HFF-Myc (cell line): ENCODE measurements at places on chromosomes 11 and 22.

DNA sequence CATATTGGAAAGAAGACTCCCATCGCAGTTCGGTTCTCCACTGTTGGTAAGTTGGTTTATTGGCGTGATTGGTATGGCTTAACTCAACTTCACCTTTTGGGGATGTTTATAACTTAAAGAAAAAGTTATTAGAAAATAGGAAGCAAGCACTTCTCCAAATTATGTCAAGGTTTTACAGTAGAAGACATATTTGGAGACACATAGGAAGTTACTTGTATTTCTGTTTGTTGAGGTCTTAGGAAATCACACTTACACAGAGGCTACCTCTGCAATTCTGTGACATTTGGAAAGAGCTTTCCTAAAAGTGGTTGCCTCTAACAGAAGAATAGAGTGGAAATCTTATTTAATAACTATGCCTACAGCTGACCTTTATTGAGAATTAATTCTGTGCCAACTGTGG lies 12.3 kb downstream of the CAT start:
- DNase-seq: no peak

DNA sequence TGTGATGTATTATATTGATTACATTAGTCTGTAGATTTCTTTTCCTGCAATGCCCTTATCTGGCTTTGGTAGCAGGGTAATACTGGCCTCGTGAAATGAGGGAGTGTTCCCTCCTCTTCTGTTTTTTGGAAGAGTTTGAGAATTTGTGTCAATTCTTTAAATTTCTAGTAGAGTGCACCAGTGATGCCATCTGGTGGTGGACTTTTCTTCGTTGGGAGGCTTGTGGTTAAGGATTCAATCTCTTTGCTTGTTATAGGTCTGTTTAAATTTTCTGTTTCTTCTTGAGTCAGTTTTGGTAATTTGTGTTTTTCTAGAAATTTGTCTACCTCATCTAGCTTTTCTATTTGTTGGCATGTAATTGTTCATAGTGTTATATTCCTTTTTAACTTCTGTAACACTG lies 18.9 kb downstream of the SHANK3 start:
- DNase-seq: peak; percentile 12

- no peak for DNase-seq
Observed at GRCh38 chr11:358129-358800, 11.0 kb upstream of the B4GALNT4 start.

DNA sequence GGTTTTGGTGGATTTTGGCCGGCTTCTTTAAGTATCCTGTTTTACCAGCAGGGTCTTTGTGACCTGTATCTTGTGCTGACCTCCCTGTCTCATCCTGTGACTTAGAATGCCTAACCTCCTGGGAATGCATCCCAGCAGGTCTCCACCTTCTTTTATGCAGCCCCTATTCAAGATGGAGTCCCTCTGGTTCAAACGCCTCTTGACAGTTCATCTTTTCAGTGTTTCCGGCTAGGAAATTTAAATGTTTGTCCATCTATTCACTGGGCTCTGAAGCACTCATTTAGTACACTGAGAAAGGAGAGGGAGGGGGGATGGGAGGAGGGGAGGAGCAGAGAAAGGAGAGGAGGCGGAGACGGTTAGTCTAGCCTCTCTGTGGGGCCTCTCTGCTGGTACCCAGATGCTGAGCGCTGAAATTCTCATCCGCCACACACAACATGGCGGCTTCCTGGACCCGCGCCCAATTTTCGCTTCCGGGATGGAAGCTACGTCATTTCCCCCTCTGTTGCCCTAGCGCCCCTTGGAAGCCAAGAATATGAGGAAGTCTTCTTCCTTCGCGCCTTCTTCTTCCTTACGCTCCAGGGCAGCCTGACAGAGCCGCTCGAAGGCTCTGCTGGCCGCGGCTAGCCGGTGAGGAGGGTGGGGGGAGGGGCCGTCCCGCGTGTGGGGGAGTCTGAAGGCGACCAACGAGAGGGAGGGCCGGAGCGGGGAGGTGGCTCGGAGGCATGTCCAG lies 69.0 kb upstream of the SYT13 start:
- DNase-seq: peak; percentile 16

- no peak for DNase-seq
Observed at GRCh38 chr11:128492461-128492860, 94.9 kb downstream of the ETS1 start.

DNA sequence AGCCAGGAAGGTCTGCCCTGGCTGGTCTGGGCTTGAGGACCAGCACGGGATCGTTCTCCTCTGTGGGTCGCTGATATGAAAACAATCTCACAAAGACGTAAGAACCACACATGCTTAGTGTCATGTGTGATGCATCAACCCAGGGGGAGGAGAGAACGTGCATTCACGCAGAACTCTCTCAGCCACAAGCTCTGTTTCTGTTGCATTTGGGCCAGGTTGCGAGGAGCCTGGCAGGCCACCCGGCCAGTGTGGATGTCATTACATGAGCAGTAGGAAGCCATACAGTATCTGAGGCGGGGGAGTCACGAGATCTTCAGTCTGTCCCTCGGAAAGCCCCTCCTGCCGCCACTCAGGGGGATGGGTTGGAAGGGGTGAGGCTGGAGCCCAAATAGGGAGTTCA lies 53.1 kb upstream of the KCNQ1OT1 start:
- no peak for DNase-seq

DNA sequence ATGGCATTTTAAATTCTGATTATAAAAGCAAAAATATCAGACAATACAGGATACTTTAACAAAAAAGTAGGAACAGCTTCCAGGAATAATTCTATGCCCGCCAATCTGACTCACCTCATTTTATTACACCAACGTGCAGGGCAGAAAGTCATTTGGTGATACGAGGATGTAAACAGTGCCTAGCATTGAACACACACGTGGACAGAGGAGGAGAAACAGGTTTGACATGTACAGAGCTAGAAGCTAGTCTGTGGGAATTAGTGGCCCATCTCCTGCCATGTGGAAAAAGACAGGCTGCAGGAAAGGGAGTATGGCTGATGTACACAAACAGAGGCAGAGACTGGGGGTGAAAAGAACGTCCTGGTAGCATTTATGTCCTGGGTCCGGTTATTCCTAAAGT lies 9.0 kb upstream of the SPINDOC start:
- no peak for DNase-seq

DNA sequence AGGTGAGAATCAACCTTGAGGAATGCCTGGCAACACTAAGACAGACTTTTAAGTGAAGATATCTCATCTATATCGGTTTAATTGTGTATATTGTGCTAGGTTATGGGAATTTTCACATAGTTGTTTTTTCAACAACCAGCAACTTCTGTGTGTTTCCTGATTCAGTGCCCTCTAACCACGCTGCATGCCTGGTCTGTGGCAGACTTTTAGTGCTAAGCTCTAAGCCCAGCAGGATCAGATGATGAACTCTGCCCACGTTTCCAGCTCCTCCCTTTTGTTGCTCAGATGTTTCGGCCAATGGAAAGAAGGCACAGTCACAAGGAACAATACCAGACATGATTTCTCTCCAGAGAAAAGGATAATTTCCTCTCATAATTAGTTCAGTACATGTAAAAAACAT lies 1.4 kb upstream of the VWA5A start:
- DNase-seq: no peak

GRCh38 chr22:38071421-38072321 lies 12.3 kb downstream of the SLC16A8 start:
- DNase-seq: no peak

- peak; percentile 67 for DNase-seq
Observed at GRCh38 chr22:36330655-36331305, 57.0 kb downstream of the MYH9 start.

DNA sequence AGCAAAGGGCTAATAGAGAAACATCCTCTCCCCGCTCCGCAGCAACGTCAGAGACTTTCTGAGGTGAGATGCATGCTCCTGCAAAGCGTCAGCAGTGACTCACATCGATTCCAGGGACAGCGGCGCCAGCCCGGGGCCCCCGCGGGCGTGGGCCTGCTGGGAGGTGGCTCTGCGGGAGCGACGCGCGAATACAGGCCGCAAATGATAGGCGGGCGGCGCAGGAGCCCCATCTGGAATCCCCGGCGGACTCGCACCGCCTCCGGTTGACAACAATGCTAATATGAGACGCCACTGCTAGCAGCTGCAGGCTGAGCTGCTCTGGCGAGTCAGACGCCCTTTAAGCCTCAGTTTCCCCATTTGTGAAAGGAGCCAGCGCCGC lies 557 bp downstream of the RANGAP1 start:
- no peak for DNase-seq
